GM23338 (cell line): ENCODE measurements at places on chromosomes 5 and 9. TPM values are rescaled to one million over a fixed set of nuclear protein-coding genes. Genes with fewer than 3 reads are reported as not detected.
A peak's percentile ranks its signal among the peaks of the same experiment; 100 is the strongest.

DNA sequence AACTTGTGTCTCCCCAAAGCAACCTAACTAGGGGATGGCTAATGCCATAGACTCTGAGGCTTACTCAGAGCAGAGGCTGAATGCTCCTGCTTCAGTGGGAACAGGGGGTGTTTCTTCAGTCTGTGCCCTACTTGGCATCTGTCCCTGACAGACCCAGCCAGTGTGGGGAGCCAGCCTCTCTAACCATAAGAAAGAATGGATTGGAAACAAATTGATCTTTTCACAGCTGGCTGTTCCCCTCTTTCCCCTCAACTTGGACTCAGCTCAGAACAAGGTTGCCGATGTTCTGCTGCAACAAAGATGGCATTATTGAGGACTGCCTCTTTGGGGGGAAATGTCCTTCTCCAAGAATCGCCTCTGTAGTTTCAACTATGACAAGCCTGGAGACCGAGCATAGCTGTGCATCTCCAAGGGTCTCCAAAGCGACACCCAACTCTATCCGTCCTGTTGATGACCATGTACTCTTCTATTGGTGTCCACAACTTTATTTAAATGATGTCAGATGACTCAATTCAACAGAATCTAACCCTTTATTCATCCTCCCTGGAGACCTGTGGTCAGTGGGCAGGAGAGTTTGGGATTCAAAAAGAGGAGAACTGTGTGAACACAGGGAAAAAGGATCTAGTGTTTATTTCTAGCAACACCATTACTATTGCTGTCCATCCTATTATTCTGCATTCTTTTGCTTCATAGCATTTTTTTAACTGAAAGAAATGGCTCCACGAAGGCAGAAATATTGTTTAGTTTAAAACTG is 24.7 kb upstream of the TNC start:
- DNase-seq = no peak
- H3K36me3 ChIP-seq = no peaks in the 10 kb centered on the region
- H3K27me3 ChIP-seq = no peaks in the 10 kb centered on the region
- no peaks in the 10 kb centered on the region for H3K4me1 ChIP-seq
- no peak overlapping the region for H3K27ac ChIP-seq

GRCh38 chr9:69054989-69055388 is 19.4 kb downstream of the FXN start:
- peaks cover 6% of the 10 kb centered on the region; the same call in 1 of the 2 replicates for H3K36me3 ChIP-seq
- DNase-seq = no peak
- H3K27ac ChIP-seq = peak overlapping the region; percentile 74; the same call in 1 of the 2 replicates
- H3K4me3 ChIP-seq = no peak overlapping the region

- H3K27ac ChIP-seq = no peak overlapping the region
- H3K36me3 ChIP-seq = peaks cover 20% of the 10 kb centered on the region; the same call in 1 of the 2 replicates
- H3K4me3 ChIP-seq = no peak overlapping the region
- H3K4me1 ChIP-seq = peaks cover 6% of the 10 kb centered on the region; the same call in 1 of the 2 replicates
- no peaks in the 10 kb centered on the region for H3K27me3 ChIP-seq
Observed at GRCh38 chr5:141570655-141571054, 48.1 kb downstream of the DIAPH1 start.

- H3K4me3 ChIP-seq = no peak overlapping the region
- H3K36me3 ChIP-seq = no peaks in the 10 kb centered on the region
- no peak for DNase-seq
- no peaks in the 10 kb centered on the region for H3K4me1 ChIP-seq
- no peaks in the 10 kb centered on the region for H3K27me3 ChIP-seq
- H3K27ac ChIP-seq = no peak overlapping the region
Observed at GRCh38 chr9:16352791-16353401, 517.6 kb downstream of the BNC2 start.

DNA sequence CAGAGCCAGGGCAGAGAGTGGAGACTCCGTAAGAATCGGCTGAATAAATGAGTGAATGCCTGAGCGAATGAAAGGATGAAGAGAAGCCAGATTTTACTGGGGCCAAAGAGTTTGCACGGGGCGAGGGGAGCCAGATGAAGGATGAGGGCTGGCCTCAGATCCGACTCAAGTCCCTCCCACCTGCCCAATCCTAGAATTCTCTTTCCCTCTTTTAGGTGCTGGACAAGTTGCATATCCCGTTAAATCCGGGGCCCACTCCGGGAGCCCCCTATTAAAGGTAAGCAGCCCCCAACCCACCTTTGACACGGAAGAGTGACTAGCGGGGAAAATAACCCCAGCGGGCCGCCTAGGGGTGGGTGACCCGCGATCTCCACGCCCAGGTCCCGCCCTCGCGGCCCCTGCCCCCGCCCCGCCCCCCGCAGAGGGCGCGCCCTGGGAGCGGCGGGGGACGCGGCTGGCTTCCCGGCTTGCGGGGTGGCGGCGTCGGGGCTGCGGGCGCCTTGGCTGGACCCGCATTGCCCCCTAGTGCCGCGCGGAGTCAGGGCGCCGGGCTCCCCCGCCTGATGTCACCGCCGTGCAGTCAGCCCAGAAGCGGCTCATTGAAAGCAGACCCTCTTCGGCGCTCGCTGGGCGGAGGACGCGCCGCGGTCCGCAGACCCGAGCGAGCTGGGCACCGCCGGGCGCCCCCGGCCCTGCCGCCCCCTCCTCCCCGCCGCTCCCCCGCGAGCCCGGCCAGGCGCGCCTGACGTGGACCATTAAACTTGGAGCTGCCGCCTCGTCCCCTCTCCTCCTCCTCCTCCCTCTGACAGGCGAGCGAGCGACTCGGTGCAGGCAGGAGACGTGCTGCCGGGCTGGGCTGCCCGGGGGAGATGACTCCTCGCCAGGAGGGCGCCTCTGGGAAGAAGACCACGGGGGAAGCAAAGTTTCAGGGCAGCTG is at the start of gene ADRA1B:
Gene ADRA1B, plus strand, starts transcription at position 579 of the 937 bp plus-strand sequence. CDS start 424 bp downstream, outside the sequence.
- H3K4me3 ChIP-seq = peak within 1 kb of the TSS; percentile 62
- H3K36me3 ChIP-seq = no peaks in the 10 kb centered on the region
- no peak within 1 kb of the TSS for H3K27ac ChIP-seq
- DNase-seq = peak; percentile 86

DNA sequence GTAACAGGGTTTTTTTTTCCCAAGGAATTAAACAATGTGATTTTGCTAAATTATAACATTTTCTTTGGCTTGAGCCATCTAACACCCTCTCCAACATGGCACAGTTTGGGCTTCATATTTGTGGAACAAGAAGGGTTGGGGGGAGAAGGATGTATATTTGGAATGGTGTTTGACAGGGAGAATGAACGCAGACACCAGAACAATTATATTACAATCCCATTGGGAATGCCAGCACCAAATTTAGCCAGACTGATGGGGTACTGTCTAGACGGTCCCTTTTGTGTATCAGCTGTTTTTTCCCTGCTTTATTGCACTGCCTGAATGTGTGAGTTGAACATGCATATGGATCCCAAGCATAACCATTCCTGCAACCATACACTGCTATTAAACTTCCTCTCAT is 130.9 kb upstream of the TMEM161B start:
- peaks cover 73% of the 10 kb centered on the region for H3K4me1 ChIP-seq
- no peak overlapping the region for H3K4me3 ChIP-seq
- no peaks in the 10 kb centered on the region for H3K36me3 ChIP-seq
- peaks cover 12% of the 10 kb centered on the region; the same call in 1 of the 2 replicates for H3K27me3 ChIP-seq
- DNase-seq = no peak

GRCh38 chr9:74728176-74728575 is 159.5 kb downstream of the TRPM6 start:
- H3K4me1 ChIP-seq = peaks cover 30% of the 10 kb centered on the region
- H3K36me3 ChIP-seq = no peaks in the 10 kb centered on the region
- DNase-seq = peak; percentile 31
- H3K27me3 ChIP-seq = no peaks in the 10 kb centered on the region

- no peaks in the 10 kb centered on the region for H3K27me3 ChIP-seq
- H3K27ac ChIP-seq = no peak overlapping the region
- peak overlapping the region; percentile 66 for H3K4me3 ChIP-seq
- peaks cover 13% of the 10 kb centered on the region for H3K4me1 ChIP-seq
- H3K36me3 ChIP-seq = no peaks in the 10 kb centered on the region
- no peak for DNase-seq
Observed at GRCh38 chr9:127716412-127716811, 533 bp downstream of the TTC16 start.

- H3K36me3 ChIP-seq = no peaks in the 10 kb centered on the region
- H3K4me3 ChIP-seq = no peak overlapping the region
- H3K27ac ChIP-seq = no peak overlapping the region
- DNase-seq = no peak
Observed at GRCh38 chr5:136089791-136090190, 42.9 kb upstream of the SMAD5 start.

- DNase-seq = peak; percentile 71
- no peaks in the 10 kb centered on the region for H3K36me3 ChIP-seq
- no peak overlapping the region for H3K27ac ChIP-seq
- peaks cover 91% of the 10 kb centered on the region for H3K27me3 ChIP-seq
- peaks cover 38% of the 10 kb centered on the region for H3K4me1 ChIP-seq
Observed at GRCh38 chr9:128409978-128410377, 10.7 kb upstream of the CERCAM start.

DNA sequence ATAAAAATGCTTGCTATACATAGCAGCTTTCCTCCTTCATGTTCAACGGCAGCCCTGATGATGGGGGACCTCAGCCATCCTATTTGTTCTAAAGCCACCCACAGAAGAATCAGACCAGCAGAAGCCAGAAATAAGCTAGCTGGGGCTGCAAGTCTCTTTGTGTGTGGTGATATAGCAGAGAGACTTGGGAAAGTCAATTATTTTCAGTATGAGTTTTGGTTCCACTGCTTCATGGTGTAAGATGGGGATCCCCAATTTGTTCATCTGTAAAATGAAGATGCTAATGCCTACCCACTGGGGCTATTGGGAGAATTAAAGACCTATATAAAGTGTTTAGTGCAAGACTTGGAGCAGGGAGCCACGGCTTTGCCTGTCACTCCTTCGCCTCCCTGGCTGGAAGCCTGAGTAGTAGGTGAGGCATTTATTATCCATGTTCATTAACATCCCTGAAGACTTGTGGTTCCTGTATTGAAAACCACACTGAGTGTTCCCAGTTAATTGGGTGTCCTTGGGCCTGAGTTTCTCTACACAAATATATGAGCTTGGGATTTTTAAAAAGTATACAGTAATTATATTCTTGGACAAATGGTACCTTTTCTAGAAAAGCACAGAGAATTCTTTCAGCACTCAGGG is 210.1 kb upstream of the SLC24A2 start:
- H3K27me3 ChIP-seq = no peaks in the 10 kb centered on the region
- DNase-seq = no peak
- no peak overlapping the region for H3K4me3 ChIP-seq
- no peaks in the 10 kb centered on the region for H3K36me3 ChIP-seq
- H3K4me1 ChIP-seq = no peaks in the 10 kb centered on the region
- no peak overlapping the region for H3K27ac ChIP-seq

DNA sequence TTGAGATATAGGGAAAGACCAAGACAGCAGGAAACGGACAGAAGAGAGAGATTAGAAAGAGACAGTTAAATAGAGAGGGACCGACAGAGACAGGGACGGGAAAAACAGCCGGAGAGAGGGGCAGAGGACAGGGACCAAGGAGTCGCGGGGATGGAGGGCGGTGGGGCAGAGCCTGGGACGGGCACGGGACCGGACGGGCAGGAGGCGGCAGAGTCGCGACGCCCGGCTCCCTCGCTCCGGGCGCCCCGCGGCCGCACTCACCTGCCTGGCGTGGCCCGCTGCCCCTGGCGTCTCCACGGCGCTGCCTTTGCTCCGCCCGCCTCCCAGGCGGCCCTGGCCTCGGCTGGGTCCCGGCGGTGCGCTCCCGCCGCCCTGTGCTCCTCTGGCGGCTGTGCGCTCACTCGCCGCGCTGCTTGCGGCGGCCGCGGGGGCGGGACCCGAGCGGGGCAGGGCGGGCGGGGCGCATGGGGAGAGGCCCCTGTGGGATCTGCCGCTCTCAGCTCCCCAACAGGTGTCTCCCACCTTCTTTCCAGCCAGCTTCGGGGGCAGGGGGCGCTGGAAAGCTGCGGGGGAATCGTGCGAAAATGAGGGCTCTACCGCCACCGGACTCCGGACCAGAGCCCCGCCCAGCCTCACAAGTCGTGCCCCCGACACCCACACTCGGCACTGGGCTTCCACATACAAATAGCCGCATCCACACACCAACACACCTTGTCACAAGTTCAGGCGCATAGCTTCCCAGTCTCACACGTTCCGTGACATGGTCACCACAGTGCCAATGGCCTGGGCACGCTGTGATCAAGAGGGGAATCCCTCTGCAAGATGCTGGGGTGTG is at the start of gene ARID3C:
Gene ARID3C, minus strand, starts transcription at position 411 of the 835 bp plus-strand sequence. CDS start 1,052 bp downstream, outside the sequence.
- peaks cover 92% of the 10 kb centered on the region for H3K27me3 ChIP-seq
- peak; percentile 69 for DNase-seq
- no peak within 1 kb of the TSS for H3K27ac ChIP-seq
- H3K4me1 ChIP-seq = peaks cover 13% of the 10 kb centered on the region; the same call in 1 of the 2 replicates
- no peaks in the 10 kb centered on the region for H3K36me3 ChIP-seq

GRCh38 chr9:133073086-133074014 is 11.6 kb downstream of the CEL start:
- H3K27ac ChIP-seq = no peak overlapping the region
- no peaks in the 10 kb centered on the region for H3K27me3 ChIP-seq
- no peaks in the 10 kb centered on the region for H3K4me1 ChIP-seq
- no peaks in the 10 kb centered on the region for H3K36me3 ChIP-seq
- DNase-seq = no peak

GRCh38 chr9:135798263-135798585 is 96.2 kb downstream of the KCNT1 start:
- H3K4me1 ChIP-seq = no peaks in the 10 kb centered on the region
- no peaks in the 10 kb centered on the region for H3K27me3 ChIP-seq
- no peak overlapping the region for H3K4me3 ChIP-seq
- no peaks in the 10 kb centered on the region for H3K36me3 ChIP-seq
- no peak overlapping the region for H3K27ac ChIP-seq

DNA sequence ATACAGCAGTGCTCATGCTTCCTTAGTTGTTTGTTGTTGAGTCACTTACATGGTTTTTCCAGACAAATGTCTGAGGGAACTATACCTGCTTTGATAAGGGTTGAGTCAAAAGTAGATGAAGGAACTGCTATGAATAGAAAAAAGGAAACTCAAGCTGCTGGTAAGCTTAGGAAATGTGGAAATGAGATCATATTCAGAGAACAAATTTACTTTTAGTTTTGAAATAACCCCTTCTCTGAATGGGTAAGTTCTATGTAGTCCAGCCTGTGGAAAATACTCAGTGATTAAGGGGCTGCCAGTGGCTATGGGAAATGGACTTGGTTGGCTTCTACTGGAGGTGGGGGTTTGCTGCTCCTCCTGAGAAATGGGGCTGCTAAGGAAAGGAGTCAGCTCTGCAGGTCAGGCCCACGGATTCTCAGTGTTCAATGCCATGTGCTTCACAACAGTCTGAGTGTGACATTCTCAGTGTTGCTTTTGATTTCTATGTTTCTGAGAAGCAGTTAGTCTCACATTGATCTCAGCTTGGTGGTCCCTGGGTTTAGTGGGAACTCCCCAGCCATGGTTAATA is 47.7 kb upstream of the GLRX start:
- H3K27me3 ChIP-seq = no peaks in the 10 kb centered on the region
- H3K27ac ChIP-seq = no peak overlapping the region
- no peak overlapping the region for H3K4me3 ChIP-seq

GRCh38 chr9:109916316-109916715 is 136.3 kb downstream of the PALM2AKAP2 start:
- no peak for DNase-seq
- H3K36me3 ChIP-seq = no peaks in the 10 kb centered on the region
- no peaks in the 10 kb centered on the region for H3K27me3 ChIP-seq
- H3K4me1 ChIP-seq = peaks cover 20% of the 10 kb centered on the region
- H3K4me3 ChIP-seq = no peak overlapping the region
- no peak overlapping the region for H3K27ac ChIP-seq

The NOXA1 gene
- 0.59 and 0.62 TPM in 2 replicates for total RNA-seq

The SELENOP gene
- total RNA-seq = 11.0 and 12.7 TPM in 2 replicates

The WDR38 gene
- total RNA-seq = not detected in 2 replicates

The FST gene
- total RNA-seq = 7.6 and 8.0 TPM in 2 replicates

The PITX1 gene
- not detected in 2 replicates for total RNA-seq

The ACER2 gene
- 11.6 and 14.6 TPM in 2 replicates for total RNA-seq

The SPINK7 gene
- total RNA-seq = not detected in 2 replicates

The INVS gene
- total RNA-seq = 8.7 and 12.5 TPM in 2 replicates

The DRD1 gene
- 0.14 TPM in 1 of 2 replicates, not detected in the other for total RNA-seq

The CEP120 gene
- 13.9 and 16.3 TPM in 2 replicates for total RNA-seq

The MORN5 gene
- total RNA-seq = not detected in 2 replicates

The STPG3 gene
- total RNA-seq = not detected in 2 replicates

The GDNF gene
- 0.17 TPM in 1 of 2 replicates, not detected in the other for total RNA-seq

The PRDM9 gene
- total RNA-seq = not detected in 2 replicates
